ENCODE measurements at places on chromosomes 5 and 9. TPM values are rescaled to one million over a fixed set of nuclear protein-coding genes. Genes with fewer than 3 reads are reported as not detected.

The COL23A1 gene
- 1.4 TPM for total RNA-seq

DNA sequence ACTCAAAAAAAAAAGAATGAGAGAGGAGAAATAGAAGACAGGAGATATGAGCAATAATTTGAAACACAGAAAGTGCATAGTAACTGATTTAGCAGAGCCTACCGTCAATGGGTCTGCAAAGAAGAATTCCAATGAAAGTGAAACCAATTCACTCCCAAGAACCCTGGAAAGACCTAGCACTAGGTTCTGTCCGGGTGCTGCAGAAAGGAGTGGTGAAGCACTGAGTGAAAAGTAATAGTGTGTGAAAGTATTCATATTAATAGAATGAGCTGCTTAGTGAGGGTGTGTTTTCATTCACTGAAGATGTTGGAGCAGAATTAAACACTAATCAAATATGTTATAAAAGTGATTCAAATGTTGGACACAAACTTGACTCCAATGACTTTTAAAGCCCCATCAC, 51.3 kb upstream of the SLC30A5 start:
- no peak for DNase-seq

The NR4A3 gene
- 0.08 TPM for total RNA-seq

GRCh38 chr5:58924306-58924705, 341.4 kb downstream of the RAB3C start:
- DNase-seq, result no peak

DNA sequence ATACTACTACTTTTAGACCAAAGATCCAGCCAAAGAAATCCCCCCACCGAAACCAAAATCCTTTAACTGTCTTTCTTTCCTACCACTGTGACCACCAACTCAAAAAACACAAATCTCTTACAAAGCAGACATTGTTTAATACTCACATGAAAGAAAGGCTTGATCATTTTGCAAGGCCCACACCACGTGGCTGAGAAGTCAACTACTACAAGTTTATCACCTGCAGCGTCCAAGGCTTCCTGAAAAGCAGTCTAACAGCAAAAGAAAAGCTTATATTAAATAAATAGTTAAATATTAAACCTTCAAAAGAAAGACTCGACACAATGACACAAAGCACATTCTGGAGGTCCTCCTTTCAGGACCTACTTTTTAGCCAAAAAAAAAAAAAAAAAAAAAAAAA, 5.1 kb downstream of the TXN start:
- no peak for DNase-seq
